H4 (cell line): ENCODE measurements at places on chromosomes 11 and 22.

DNA sequence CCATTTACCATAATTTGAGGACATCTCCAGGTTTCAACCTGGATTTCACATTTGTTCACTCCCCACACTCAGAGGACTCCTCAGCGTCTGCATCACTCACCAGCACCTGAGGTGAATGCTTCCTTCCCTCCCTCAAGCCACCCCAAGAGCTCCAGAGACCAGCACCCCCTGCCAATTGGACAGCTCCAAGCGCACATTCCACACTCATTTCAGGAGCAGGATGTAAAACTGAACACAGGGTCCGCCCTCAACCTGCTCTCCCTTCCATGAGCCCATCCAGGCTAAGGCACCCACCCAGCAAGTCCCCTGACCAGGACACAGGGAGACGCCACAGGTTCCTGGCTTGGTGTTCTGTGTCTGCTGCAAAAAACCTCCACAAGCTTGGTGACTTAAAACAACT is 3.9 kb downstream of the SCGB1D1 start:
- DNase-seq: no peak

GRCh38 chr22:38214302-38215056 is 12.7 kb downstream of the MAFF start:
- no peak for DNase-seq

GRCh38 chr11:61617515-61617914 is 36.6 kb upstream of the SYT7 start:
- no peak for DNase-seq

DNA sequence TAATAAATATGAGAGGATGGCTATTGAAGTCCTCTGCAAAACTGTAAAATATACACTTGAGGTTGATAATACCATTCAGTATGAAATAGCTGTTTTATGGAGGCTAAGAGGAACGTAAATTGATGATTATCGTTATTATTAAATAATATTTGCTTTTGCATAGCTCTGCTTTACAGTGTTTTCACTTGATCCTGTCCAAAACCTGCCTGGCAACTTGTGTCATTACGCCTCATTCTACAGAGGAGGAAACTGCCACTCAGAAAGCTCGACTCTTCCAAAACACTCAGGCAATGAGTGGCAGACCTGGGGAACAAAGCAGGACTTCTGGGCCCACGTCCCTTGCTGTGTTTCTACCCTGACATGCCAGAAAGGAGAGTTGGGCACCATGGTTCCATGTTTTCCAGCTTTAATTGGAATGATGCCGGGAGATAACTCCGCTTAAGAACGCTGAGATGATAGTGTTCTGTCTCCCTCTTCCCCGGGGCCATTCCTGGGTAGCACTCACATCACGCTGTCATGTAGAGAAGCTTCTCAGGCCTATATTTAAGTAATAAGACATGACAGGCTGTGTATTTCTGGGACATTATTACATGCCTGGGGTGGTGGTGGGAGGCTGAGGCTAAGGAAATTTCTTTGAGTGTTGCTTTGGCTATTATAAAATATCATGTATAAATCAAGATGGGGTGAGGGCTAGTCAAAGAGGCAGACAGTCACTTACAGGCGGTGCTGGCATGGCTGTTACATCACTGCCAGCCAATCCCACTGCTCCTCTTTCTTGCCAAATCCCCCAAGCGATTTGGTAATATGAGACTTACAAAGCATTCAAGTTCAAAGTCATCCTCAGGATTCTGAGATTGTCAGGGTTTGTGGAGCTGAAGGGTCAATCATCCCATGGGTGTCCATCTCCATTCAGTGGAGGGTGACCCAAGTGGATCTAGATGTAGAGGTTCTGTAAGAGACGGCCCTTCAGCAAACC is 501.7 kb downstream of the INSC start:
- no peak for DNase-seq
